Thoracic aorta (tissue), 2 donors: ENCODE measurements at places on chromosomes 12 and 14. TPM values are rescaled to one million over a fixed set of nuclear protein-coding genes. Genes with fewer than 3 reads are reported as not detected.

FMNL3 gene
- 37.4 TPM for total RNA-seq

DNA sequence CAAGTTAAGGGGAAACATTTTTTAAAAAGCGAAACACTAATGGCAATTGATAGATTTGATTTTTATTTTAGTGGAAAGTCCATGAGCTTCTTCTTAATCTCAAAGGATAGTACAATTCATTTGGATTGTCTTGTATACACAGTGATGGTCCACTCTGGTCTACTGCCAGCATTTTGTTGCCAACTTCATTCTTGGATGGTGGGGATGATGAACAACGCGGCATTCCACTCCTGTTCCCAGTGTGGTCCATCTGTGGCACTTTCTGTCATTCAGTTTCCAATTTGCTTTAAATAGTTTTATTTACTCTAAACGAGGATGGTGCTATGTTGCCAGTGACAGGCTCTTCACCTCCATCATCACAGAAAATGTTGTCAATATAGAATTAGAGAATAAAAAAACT lies 40.3 kb upstream of the SLC38A2 start:
- DNase-seq, result no peak
- peaks cover 51% of the 10 kb centered on the region for H3K4me1 ChIP-seq
- H3K27ac ChIP-seq, result no peak overlapping the region
- no peaks in the 10 kb centered on the region for H3K27me3 ChIP-seq
- no peaks in the 10 kb centered on the region for H3K36me3 ChIP-seq

GRCh38 chr12:101920906-101921305 lies 43.5 kb downstream of the DRAM1 start:
- no peaks in the 10 kb centered on the region for H3K4me1 ChIP-seq
- peaks cover 4% of the 10 kb centered on the region for H3K36me3 ChIP-seq
- H3K4me3 ChIP-seq, result no peak overlapping the region
- no peaks in the 10 kb centered on the region for H3K27me3 ChIP-seq
- DNase-seq, result no peak

- no peaks in the 10 kb centered on the region for H3K4me1 ChIP-seq
- no peak overlapping the region for H3K4me3 ChIP-seq
- H3K27me3 ChIP-seq, result no peaks in the 10 kb centered on the region
- no peak for DNase-seq
- no peak overlapping the region for H3K27ac ChIP-seq
- H3K36me3 ChIP-seq, result no peaks in the 10 kb centered on the region
These were observed 16.7 kb upstream of the LHX5 start for GRCh38 chr12:113488322-113488721.

DNA sequence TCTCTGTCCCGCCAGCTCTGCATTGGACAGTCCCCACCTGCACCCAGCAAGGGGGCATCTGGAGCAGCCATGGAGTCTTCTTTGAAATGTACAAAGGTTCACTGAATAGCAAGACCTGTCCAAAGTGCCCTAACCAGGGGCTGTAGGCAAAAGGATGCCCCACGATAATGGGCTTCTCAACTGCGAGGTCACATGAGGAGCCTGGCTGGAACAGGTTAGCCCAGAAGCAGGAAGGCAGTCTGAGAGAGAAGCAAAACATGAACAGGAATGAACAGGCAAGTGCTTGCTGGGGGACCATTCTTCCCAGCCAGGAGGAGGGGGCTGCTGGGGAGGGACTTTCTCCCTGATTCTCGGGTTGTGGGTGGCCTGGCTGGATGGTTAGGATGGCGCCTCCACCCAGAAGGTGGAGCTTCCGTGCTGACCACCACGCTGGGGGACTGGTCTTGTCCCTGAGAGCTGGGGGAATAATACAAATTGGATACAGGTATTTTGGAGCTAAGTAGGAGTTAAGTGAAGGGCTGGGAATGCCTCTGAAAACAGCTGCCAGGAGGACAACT lies 7.1 kb downstream of the KRT85 start:
- no peaks in the 10 kb centered on the region for H3K36me3 ChIP-seq
- no peaks in the 10 kb centered on the region for H3K4me1 ChIP-seq
- no peak overlapping the region for H3K27ac ChIP-seq
- H3K27me3 ChIP-seq, result no peaks in the 10 kb centered on the region
- H3K4me3 ChIP-seq, result no peak overlapping the region

DNA sequence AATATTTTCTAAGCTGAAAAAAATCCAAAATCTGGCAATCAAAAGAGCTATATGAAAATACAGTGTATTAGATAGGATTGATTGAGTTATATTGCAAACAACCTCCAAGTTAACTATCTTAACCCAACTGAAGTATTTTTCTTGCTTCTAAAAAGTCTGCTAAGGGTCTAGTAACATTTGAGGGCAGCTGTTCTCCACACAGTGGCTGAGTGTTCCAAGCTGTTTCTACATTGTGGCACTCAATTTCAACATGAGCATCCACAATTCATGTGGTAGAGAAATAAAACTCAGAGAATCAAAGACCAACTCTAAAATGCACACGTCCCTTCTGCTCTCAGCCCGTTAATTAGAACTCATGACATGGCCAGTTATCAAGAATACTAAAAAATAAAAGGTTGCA lies 340.0 kb downstream of the C12orf50 start:
- no peaks in the 10 kb centered on the region for H3K27me3 ChIP-seq
- no peak overlapping the region for H3K4me3 ChIP-seq
- no peaks in the 10 kb centered on the region for H3K36me3 ChIP-seq
- H3K27ac ChIP-seq, result no peak overlapping the region
- no peak for DNase-seq

DNA sequence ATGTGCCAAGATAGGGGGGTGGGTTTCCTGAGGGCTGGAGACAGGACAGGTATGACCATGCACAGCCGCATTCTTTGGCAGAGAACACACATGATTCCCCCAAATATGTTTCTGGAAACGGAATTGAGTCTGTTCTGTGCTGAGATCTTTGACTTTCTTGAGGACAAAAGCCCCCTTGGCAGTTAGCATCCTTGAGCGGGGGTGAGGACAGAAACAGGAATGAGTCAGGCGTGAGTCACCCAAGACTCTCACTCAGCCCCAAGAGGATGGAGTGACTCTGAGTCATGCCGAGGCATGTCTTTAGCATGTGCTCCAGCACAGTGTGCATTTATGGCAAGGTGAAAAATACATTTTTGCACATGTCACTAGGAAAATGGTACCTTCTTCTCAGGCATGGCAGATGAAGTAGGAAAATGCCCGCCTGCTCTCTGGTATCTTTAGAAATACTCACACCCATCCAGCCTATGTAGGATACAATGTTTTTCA lies 52.1 kb downstream of the DAD1 start:
- H3K4me1 ChIP-seq, result peaks cover 16% of the 10 kb centered on the region
- peak; percentile 83 for DNase-seq
- H3K27ac ChIP-seq, result peak overlapping the region; percentile 18
- H3K4me3 ChIP-seq, result no peak overlapping the region

DNA sequence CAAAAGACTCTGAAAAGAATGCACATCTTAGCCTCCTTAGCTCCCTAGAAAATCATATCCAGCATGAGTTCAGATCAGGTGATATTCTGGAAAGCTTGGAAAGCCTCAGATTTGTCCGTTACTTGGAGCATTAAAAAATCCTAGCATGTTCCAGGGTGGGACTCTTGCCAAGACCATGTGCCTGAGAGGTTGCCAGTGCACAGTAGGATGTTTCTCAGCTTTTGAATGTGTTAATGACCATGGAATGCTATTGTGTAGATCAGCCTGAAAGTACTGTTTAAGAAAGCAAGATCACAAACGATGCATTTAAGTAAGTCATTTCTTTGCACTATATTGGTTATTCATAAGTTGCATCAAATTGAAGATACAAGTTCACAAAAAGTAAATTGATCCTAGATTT lies 230.5 kb downstream of the ETNK1 start:
- no peak overlapping the region for H3K27ac ChIP-seq
- H3K36me3 ChIP-seq, result no peaks in the 10 kb centered on the region

GRCh38 chr12:29816874-29817725 lies 33.4 kb upstream of the TMTC1 start:
- H3K36me3 ChIP-seq, result no peaks in the 10 kb centered on the region
- no peaks in the 10 kb centered on the region for H3K4me1 ChIP-seq
- no peak for DNase-seq
- H3K4me3 ChIP-seq, result no peak overlapping the region
- no peak overlapping the region for H3K27ac ChIP-seq

MIP gene
- total RNA-seq, result not detected

GRCh38 chr12:124586756-124587155 lies 19.3 kb upstream of the NCOR2 start:
- H3K27me3 ChIP-seq, result no peaks in the 10 kb centered on the region
- no peaks in the 10 kb centered on the region for H3K36me3 ChIP-seq
- no peak overlapping the region for H3K4me3 ChIP-seq
- no peak for DNase-seq
- H3K4me1 ChIP-seq, result peaks cover 5% of the 10 kb centered on the region
- H3K27ac ChIP-seq, result no peak overlapping the region

DNA sequence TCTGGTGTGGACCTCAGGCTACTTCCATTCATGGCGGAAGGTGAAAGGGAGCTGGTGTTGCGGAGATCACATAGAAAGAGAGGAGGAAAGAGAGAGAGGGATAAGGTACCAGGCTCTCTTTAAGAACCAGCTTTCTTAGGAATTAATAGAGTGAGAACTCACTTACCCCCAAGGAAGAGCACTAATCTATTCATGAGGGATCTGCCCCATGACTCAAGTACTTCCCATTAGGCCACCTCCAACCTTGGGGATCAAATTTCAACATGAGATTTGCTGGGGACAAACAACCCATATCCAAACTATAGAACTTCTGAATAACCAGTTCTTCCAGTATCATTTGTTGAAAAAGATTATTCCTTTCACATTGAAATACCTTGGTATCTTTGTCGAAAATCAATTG lies 34.0 kb upstream of the C2CD5 start:
- no peaks in the 10 kb centered on the region for H3K36me3 ChIP-seq
- no peak overlapping the region for H3K4me3 ChIP-seq
- H3K4me1 ChIP-seq, result no peaks in the 10 kb centered on the region

PDZRN4 gene
- total RNA-seq, result 12.5 TPM

DNA sequence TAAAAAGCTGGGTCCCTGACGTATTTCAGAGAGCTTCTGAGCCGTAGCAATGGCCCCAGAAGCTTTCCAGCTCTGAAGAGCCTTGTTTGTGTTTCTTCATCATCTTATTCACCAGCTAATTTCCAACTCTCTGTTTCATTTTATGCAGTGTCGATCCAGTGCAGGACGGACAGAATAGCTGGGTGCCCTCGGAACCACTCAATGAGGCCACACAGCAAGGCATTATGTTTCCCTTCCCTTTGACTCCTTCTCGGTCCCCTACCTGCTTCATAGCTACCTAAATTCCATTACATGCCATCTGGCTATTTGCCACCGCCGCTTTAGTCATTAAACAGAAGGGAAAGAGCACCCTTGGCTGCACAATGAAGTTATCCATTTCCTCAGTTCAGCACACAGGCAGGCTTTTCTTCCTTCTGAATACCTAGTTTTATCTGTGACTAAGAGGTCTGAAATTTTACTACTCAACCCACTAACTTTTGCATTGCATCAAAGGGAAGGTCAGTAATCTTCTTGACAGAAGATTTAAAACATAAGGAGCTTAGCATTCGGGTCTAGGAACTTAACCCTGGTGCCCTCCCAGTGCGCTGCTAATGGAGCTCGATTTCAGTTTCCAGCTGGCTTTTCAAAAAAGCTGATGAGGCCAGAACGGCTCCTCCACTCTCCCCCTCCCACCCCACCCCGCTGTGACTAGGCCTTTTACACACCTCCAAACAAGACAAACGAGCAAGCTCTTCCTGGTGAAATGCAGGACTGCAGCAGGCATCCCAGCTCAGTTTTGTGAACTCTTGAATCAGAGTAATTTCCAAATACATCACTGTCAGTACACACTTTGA lies 176.8 kb downstream of the GXYLT1 start:
- DNase-seq, result no peak
- H3K4me1 ChIP-seq, result no peaks in the 10 kb centered on the region
- no peak overlapping the region for H3K27ac ChIP-seq
- H3K4me3 ChIP-seq, result no peak overlapping the region
- H3K36me3 ChIP-seq, result no peaks in the 10 kb centered on the region
- H3K27me3 ChIP-seq, result no peaks in the 10 kb centered on the region

- no peaks in the 10 kb centered on the region for H3K27me3 ChIP-seq
- peaks cover 16% of the 10 kb centered on the region for H3K4me1 ChIP-seq
- H3K4me3 ChIP-seq, result peak overlapping the region; percentile 32
- H3K36me3 ChIP-seq, result no peaks in the 10 kb centered on the region
- H3K27ac ChIP-seq, result peak overlapping the region; percentile 64
These were observed 32.0 kb upstream of the CDKN3 start for GRCh38 chr14:54364555-54365415.

DNA sequence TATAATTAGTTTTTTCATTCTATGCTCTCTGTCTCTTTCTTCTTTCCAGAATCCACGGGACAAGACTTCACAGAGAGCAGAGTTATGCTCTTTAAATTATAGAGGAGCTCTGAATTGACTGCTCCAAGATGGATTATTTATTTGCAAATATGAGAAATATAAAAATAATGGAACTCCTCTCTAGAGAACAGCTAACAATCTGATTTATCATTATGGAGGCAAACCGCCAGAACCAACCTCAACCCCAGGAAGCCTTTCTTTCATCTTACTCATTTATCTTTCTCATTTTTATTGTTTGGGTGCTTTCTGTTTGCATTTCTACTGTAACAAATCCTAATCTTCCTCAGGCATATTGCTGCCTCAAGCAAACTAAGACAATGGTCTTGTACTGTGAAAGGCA lies 216.5 kb downstream of the C12orf50 start:
- no peaks in the 10 kb centered on the region for H3K36me3 ChIP-seq
- no peak for DNase-seq
- H3K4me1 ChIP-seq, result peaks cover 14% of the 10 kb centered on the region
- no peak overlapping the region for H3K27ac ChIP-seq

DNA sequence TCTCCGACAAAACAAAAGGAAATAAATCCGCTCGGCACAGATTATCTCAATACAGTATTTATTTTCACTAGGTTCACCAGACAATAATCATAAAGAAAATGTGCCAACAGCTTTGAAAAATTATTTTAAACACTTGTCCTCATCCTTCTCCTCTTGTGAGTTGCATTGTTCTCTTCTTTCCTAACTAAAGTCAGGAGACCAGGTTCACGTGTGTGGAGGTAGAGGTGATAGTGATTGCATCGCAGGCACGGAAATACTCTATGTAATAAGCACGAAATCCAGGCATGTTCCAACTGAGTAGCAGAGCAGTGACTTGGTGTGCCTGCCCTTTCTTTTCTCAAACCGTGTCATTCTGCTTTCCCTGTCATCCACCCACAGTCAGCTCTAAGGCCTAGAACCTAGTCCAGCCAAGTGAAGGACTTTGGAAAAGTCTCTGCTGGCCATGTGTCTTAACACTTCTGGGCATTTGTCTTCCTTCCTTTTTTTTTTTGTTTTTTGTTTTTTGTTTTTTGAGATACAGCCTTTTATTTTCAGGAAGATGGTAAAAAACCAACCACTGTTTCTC lies 939 bp upstream of the SEL1L start:
- H3K4me1 ChIP-seq, result peaks cover 22% of the 10 kb centered on the region
- no peaks in the 10 kb centered on the region for H3K27me3 ChIP-seq
- no peak for DNase-seq
- no peak overlapping the region for H3K27ac ChIP-seq
- H3K36me3 ChIP-seq, result no peaks in the 10 kb centered on the region

DNA sequence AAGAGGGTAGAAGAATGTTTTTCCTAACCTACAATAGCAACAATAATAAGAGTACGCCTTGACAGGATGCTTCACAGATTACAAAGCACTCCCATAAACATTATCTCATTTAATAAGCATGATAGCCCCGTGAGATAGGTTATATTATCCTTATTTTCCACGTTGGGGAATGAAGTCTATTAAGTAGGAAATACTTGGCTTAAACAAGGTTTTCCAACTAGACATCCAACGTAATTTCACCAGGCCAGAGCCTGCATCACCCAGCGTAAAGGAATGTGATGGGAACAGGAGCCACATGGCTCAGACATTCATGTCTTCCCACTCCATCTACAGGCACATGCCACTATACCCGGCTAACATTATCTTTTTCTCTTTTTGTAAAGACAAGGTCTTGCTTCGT lies 223.4 kb upstream of the AMIGO2 start:
- H3K4me3 ChIP-seq, result no peak overlapping the region
- no peak overlapping the region for H3K27ac ChIP-seq
- no peaks in the 10 kb centered on the region for H3K27me3 ChIP-seq
- no peaks in the 10 kb centered on the region for H3K36me3 ChIP-seq
- DNase-seq, result no peak
- H3K4me1 ChIP-seq, result no peaks in the 10 kb centered on the region
